CD8-positive, alpha-beta T cell (primary cell): ENCODE measurements at places on chromosomes 12 and 14.

DNA sequence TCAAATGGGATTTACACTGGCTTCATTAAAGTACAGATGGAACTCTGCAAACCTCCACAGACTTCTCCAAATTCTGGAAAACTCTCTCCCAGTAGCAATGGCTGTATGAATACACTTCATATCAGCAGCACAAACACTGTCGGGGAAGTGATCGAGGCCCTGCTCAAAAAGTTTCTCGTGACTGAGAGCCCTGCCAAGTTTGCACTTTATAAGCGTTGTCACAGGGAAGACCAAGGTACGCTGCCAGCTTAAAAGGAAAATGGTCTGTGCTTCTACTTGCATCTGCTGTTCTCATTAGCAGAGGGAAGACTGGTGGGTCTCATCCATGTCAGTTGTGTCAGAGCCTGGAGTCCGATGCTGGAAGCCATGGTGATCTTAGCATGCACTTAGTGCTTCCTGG, 71.0 kb downstream of the GNS start:
- no peak for DNase-seq

DNA sequence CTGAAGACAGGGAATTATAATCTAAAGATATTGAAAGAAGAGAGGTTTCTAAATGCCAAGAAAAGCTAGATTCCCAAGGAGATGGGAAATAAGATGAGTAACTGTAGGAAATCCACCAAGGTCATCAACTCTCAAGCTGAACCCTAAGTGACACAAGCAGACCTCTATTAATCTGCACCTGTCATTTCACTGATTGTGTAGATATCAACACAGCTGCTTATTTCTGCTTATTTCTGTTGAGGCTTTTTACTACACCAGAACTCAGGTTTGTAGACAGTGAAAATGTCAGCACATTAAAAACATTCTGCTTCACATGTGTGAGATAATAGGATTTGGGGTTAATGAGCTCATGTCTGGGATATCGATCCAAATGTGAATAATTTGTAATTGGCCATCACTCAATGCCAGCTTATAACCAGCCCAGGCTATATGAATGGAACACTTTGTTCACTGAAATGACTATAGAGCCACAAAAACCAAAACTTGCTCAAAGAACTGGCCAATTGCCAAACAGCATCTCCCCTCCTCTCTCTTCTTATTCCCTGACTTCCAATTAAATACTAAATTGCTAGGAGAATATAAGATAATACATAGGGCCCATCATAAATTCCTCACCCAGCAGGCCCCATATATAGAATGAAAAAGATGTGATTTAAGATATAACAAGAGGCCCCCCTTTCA, 188.7 kb upstream of the ARID2 start:
- DNase-seq = no peak

- no peak for DNase-seq
These were observed 76.0 kb downstream of the ACACB start for GRCh38 chr12:109192358-109192757.

DNA sequence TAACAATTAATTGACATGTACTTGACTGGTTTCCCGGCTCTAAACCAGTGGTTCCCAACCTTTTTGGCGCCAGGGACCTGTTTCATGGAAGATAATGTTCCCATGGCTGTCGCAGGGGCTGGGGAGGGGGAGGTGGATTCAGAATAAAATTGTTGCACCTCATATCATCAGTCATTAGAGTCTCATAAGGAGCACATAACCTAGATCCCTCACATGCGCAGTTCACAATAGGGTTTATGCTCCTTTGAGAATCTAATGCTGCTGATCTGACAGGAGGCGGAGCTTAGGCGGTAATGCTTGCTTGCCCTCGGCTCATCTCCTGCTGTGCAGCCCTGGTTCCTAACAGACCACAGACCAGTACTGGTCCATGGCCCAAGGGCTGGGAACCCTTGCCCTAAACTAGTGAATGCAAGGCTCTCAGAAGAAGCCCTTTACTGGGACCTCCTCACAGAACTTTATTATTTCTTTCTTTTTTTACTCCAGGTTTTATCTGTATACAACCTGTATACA, 86.4 kb upstream of the SINHCAF start:
- DNase-seq = no peak

GRCh38 chr12:112196196-112196875, 71.0 kb downstream of the TRAFD1 start:
- DNase-seq = no peak

DNA sequence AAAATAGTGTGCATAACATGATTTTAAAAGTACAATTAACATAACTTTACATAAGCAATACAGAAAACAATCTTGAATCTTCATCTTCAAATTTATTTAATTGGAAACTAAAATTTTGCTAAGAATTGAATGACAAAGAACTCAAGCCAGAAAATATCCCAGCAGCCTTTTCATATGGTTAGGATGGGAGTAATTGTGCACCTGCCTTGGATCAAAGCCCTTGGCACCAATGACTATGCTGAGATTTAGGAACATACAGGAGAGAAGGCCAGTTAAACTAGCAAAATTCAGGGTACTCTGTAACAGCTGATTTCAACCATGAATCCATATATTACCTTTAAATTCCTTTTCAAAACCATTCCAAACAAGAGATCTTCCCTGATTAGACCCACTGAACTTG, 5.8 kb downstream of the KERA start:
- no peak for DNase-seq

DNA sequence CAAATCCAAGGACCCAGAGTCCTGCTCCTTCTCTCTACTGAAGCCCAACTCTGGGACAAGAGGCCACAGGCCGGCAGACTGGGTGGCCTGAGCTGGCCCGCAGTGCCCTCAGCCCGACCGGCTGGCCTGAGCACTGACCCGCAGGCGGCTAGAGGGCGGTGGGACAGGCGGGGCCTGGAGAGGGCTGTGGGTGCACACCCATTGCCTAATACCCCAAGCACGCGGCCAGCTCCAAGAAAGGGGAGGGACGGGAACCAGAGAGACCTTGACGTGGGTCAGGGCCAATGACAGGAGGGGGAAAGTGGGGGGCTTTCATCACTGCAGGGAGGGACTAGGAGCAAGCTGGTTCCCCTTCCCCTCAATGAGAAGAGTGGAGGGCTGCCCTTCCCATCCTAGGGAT, 2.0 kb upstream of the WNT10B start:
- no peak for DNase-seq

- no peak for DNase-seq
These were observed 382.2 kb downstream of the MED13L start for GRCh38 chr12:115895247-115895646.

- DNase-seq = no peak
These were observed 47.7 kb upstream of the MAP3K9 start for GRCh38 chr14:70856851-70857495.

DNA sequence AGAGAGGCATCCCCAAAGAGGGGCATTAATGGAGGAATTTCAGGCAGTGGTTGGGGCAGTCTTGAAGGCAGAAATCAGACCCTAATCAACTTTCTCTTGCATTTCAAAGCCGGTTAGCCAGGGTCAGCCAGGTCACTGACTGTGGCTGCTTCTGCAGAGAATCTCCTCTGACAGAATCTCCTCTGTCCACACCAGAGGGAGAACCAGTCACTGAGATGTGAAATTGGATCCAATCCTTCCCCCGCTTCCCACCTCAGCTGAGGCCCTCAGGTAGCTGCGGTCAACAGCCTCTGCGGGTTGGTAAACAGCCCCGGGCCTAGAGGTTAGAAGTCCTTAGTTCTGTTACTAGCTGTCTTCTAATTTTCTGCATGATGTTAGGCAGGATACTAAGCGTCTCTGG, 39.8 kb upstream of the NUAK1 start:
- DNase-seq = no peak

DNA sequence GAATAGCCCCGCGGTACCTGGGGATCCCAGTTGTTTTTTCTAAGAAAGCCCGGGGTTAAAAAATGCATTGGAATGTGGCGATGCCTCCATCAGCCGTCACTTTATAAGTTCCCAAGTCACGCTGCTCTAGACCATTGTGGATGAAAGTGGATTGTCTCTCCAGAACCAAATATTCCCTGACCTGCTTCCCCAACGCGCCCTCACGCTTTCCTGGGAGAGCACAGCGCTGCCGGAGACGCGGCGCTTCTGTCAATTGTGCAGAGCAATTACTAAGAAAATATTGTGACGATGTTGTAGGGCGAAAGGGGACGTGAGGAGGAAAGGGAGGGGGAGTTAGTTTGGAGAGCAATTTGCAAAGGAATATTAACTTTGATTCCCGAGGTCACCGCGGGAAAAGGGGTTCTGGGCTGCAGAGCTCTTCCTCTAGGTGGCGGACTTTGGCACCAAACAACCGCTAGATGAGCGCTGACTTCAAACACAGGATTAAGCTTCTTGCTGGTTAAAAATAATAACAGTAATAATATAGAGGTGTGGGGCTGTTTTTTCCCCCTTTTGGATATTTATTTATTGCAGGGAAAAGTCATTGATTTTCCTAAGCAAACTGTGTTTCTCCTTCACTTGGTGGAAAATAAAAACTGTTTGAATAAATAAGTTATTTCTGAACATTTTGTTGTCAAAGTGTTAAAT, 9.6 kb upstream of the FOXG1 start:
- no peak for DNase-seq

GRCh38 chr12:116133149-116133548, 144.3 kb downstream of the MED13L start:
- DNase-seq = no peak

DNA sequence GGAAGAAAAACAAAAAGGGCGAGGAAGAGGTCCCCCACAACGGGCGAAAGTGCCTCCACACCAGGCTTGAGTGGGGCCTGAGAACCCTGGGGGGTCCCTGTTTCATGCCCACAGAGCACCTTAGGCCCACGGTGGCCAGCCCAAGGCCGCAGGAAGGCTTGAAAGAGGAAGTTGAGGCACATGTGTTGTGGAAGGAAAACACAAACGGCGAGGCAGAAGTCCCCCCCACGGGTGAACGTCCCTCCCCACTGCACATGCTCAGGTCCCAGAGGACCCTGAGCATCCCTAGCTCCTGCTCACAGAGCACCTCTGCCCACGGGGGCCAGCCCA, 371.5 kb downstream of the ALG10 start:
- DNase-seq = no peak

- no peak for DNase-seq
These were observed 53.0 kb upstream of the PRMT8 start for GRCh38 chr12:3437986-3438385.

GRCh38 chr14:58638231-58639197, 752 bp downstream of the DACT1 start:
- peak; percentile 30 for DNase-seq

GRCh38 chr12:96493106-96493505, 3.7 kb downstream of the CFAP54 start:
- DNase-seq = no peak

DNA sequence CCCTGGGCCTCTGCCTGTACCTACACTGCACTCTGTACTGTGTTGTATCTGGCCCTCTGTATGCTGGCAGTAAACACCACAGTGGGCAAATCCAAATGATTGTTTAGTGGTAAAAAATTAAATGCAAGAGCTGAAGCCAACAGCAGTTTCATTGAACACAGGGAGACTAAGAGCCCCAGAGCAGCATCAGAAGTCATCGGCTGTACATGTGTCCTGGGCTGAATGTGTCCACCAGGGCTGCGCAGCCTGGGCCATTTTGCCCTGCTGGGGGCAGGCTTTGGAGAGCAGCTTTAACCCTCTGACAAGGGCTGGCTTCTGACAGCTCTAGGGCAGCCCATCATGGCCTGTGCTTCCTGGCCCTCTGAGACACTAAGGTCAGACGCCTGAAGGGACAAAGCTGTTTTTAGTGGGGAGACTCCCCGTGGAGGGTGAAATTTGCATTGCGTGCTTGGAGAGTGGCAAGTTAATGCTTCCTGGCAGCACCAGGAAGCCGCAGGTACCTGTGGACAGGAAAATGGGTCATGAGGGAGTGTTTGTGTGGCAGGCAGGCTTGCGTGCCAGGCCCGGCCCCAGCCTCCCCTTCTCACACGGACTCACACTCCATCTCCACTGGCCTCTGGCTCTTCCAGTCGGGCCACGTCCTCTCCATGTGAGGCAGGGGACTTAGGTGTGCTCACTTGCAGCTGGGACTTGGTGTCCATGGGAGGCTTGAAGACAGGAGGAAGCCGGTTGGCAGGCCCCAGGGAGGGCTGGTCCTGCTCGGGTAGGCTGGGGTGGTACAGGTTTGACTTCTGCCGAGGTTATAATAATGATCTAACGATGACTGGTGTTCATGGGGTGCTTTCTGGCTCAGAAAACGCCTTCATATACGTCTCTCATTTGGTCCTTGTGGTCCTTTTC, 150.1 kb downstream of the TSPAN9 start:
- no peak for DNase-seq

DNA sequence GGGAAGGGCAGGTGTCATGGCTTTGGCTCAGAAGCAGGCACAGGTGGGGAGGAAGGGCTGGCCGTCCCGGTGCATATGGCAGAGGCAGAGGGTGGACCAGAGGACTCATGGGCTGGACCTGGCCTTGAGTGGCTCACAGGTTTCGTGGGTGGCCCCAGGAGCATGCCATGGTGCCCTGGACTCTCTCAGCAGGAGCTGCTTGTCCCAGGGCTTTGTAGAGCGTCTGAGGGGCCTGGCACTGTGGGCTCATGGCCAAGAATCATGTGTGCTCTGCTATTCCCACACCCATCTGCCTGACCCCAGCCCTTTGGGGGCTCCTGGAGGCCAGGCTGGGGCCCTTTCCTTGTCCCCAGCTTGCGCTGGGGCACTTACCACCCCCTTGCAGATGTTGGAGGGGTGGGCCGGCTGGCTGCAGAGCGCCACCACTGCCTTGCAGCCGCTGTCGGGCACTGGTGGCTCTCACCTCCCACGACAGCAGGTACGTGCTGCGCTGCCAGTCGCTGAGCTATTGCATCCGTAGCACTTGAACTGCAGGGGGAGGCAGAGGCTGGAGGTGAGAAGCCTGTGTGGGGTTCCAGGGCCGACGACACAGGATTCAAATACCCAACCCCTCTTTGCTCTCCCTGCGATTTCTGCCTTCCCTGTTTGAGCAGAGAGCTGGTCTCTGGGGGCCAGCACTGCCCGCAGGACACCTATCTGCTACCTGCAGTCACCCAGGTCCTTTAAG, 187.4 kb upstream of the PRMT8 start:
- DNase-seq = no peak

DNA sequence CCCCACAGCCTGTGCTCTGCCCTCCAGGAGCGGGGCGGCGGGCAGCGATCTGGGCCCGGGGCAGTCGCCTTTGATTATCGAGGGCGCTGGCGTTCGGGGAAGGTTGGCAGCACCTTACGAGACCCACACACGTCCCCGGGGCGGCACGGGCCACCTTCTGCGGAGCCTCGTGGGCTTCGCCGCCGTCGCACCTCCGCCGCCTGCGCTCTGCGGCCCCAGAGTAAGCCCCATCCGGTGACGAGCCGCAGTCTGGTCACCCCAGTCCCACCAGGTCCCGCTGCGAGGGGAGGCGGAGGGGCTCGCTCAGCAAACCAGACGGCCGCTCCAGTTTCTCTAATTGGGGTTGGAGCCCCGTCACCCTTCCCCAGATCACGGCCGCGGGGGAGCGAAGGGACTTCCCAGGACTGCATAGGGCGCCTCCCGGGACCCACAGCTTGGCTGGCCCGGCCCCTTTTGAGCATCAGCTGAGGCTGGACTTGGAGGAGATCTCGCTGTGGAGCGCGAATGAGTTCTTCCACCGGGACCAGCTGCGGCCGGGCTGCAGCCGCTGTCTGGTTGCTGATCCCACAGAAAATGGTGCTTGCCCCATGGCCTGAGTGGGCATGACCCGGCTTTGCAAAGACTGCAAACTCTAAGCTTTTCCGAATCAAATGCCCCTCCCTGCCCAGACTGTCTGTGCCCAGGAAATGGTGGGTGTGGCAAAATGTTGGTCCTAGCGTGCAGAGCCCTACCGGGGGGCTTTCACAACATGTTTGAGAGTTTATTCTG, 560 bp downstream of the LGALS3 start:
- peak; percentile 22 for DNase-seq

- no peak for DNase-seq
These were observed 214.6 kb downstream of the PHETA1 start for GRCh38 chr12:111154147-111154834.

GRCh38 chr12:62006076-62006732, 254.0 kb upstream of the USP15 start:
- DNase-seq = peak; percentile 37
